ENCODE measurements at places on chromosomes 3 and 15. TPM values are rescaled to one million over a fixed set of nuclear protein-coding genes. Genes with fewer than 3 reads are reported as not detected.

GOLGA8J gene
- 1.8 TPM for polyA plus RNA-seq

TIMP4 gene
- 0.26 TPM for polyA plus RNA-seq

GRCh38 chr3:40523781-40524180 is 979 bp upstream of the ZNF621 start:
- DNase-seq = no peak

GRCh38 chr15:98123297-98123696 is 162.8 kb downstream of the ARRDC4 start:
- DNase-seq = no peak

- no peak for DNase-seq
Measured at GRCh38 chr3:56769116-56769707, 32.5 kb downstream of the ARHGEF3 start.
